ENCODE measurements at places on chromosomes 3 and 15. TPM values are rescaled to one million over a fixed set of nuclear protein-coding genes. Genes with fewer than 3 reads are reported as not detected.
A peak's percentile ranks its signal among the peaks of the same experiment; 100 is the strongest.

GRCh38 chr3:50433954-50434353 is 69.5 kb downstream of the CACNA2D2 start:
- H3K4me3 ChIP-seq = no peak overlapping the region
- H3K27ac ChIP-seq = no peak overlapping the region

- peaks cover 14% of the 10 kb centered on the region for H3K27me3 ChIP-seq
- no peak overlapping the region for H3K4me3 ChIP-seq
- no peaks in the 10 kb centered on the region for H3K36me3 ChIP-seq
- no peak overlapping the region for H3K27ac ChIP-seq
- no peaks in the 10 kb centered on the region for H3K4me1 ChIP-seq
These were observed 14.0 kb downstream of the IGDCC3 start for GRCh38 chr15:65363766-65364165.

DNA sequence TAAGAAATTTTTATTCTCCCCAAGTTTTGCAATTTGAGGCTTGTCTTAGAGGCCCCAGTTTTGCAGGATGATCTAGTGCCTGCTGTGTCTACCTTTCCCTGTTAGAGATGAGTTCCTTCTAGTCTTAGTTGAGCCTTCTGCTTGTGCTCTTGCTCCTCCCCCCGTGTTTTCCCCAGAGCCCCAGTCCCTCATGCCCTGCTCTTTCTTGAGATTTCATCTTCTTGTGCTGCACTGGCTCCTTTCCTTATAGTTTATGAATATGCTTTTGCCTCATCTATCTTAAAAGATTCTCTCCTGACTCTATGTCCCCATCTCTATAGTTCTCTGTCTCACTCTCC is 4.7 kb downstream of the GAP43 start:
- H3K4me3 ChIP-seq = no peak overlapping the region
- H3K4me1 ChIP-seq = peaks cover 9% of the 10 kb centered on the region
- no peak overlapping the region for H3K27ac ChIP-seq
- DNase-seq = no peak

DNA sequence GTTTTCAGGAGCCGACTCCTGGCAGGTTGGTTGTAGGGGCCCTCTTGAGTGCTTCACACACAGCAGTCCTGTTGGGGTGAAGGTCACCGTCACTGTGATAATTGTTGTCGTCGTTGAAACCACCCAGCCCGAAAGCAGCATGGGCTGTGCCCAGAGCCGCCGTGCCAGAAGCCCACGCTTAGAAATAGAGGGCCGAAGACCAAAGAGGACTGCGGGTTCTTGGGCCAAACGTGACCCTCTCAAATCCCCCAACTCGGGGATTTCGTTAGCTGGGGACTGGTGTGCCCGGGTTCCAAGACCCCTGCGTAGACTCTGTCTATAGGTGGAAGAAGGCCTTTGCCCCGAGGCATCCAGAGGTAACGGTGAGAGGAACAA is 7.5 kb upstream of the ADAMTS17 start:
- no peak overlapping the region for H3K27ac ChIP-seq
- H3K27me3 ChIP-seq = peaks cover 5% of the 10 kb centered on the region
- H3K36me3 ChIP-seq = no peaks in the 10 kb centered on the region

DNA sequence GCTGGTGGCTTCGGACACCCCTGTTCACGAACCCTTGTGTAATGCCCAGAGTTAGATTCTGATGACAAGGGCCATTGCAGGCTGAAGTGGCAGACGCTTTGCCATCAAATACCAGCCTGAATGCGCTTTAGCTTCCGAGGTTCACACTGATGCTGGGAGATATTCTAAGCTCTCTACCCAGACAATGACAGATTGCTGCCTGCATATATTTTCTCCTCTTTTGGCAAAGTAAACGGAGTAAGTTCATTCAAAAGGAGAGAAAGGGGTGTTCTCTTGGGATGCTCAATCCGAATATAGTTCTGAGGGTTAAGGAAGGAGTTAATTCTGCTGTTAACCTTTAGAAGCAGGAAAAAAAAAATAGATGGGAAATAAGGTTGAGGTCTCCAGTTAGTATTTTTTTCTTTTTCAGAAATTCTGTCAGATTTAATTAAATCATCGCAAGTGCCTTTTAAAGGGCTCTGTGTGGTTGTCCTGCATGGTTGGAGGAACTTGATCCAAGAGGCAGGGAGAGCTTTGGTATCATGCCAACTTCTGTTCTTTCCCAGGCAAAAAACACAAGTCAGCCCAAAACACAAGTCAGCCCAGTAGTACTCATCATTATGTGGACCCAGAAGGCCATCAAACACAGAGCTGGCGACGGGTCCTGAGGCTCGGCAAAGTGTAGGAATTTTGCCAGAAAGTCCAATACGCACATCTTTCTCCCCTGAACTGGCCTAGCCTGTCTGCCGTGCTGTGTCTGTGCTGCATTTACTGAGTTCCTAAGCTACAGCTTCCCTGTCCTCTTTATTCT is 70.9 kb upstream of the ST8SIA2 start:
- H3K27me3 ChIP-seq = peaks cover 2% of the 10 kb centered on the region
- no peak for DNase-seq
- no peaks in the 10 kb centered on the region for H3K36me3 ChIP-seq
- H3K27ac ChIP-seq = no peak overlapping the region
- H3K4me3 ChIP-seq = no peak overlapping the region

DNA sequence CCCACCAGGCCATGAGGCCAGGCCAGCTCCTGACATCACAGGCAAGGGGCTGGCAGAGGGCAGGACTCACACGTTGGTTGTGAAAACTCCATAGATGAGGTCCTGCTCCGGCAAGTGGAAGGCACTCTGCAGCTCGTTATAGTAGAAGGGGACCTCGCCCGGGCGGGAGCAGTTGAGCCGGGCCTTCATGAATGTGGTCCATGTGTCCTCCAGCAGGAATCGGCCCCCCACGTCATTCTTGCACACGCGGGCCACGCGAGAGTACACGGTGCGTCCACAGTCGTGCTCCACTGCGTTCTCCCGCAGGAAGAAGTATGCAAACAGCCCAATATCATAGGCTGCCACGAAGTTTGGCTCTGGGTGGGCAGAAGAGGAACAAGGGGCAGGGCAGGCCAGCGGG is 101.2 kb downstream of the SEMA5B start:
- no peak overlapping the region for H3K4me3 ChIP-seq
- H3K4me1 ChIP-seq = peaks cover 4% of the 10 kb centered on the region
- DNase-seq = no peak
- H3K36me3 ChIP-seq = no peaks in the 10 kb centered on the region

GRCh38 chr3:140145528-140145927 is 210.5 kb downstream of the CLSTN2 start:
- no peaks in the 10 kb centered on the region for H3K4me1 ChIP-seq
- H3K27me3 ChIP-seq = no peaks in the 10 kb centered on the region
- H3K4me3 ChIP-seq = no peak overlapping the region
- no peaks in the 10 kb centered on the region for H3K36me3 ChIP-seq
- no peak for DNase-seq

DNA sequence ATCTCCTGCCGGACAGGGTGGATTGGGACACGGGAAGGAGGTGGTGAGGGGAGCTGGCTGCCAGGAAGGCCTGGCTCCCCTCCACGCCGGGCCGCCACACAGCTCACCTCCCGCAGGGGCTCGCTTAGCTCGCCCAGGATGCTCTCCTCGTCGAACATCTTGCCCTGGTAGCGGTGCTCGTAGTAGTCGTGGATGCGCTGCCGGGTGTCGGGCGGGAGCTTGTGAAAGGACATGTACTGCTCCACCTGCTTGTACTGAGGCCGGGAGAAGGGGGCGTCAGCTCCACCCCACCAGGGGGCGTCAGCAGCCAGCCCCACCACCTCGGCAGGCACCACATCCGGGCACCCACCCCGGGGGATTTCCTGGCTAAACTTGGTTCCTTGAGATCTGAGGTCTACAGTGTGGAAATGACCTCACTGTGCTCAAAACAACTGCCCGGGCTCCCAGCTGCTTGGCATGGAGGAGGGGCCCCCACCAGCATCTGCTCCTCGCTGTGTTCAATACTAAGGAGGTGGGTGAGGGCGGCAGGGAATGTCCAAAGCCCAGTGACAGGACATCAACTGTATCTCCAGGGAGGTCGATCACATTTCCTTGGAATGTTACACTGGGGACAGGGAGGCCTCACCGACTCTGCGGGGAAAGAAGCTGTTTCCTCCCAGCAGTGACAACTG is 43.4 kb downstream of the HCN4 start:
- peak; percentile 30 for DNase-seq
- H3K4me1 ChIP-seq = peaks cover 2% of the 10 kb centered on the region
- H3K27ac ChIP-seq = no peak overlapping the region
- H3K4me3 ChIP-seq = no peak overlapping the region

- H3K36me3 ChIP-seq = no peaks in the 10 kb centered on the region
- no peak for DNase-seq
- no peak overlapping the region for H3K27ac ChIP-seq
- no peak overlapping the region for H3K4me3 ChIP-seq
- H3K27me3 ChIP-seq = no peaks in the 10 kb centered on the region
- no peaks in the 10 kb centered on the region for H3K4me1 ChIP-seq
These were observed 876.1 kb upstream of the CADM2 start for GRCh38 chr3:84082726-84083125.

DNA sequence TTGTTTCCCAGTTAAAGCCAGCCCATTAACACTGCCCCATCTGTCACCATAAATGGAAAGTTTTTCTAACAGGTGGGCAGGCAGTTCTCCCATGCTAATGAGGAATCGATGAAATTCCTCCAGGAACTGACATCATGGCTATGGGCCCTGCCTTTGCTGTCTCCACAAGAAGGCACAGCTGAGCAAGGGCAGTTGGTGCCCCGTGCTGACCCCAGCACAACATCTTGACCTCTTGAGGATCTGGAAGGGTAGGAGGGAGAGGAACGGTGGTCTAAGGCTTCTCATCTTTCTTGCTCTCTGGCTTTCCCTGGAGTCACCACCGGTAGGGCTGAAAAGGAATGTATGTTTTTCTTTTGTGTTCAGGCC is 46.7 kb downstream of the CHCHD6 start:
- no peak overlapping the region for H3K27ac ChIP-seq
- no peak overlapping the region for H3K4me3 ChIP-seq
- peaks cover 5% of the 10 kb centered on the region for H3K4me1 ChIP-seq
- no peak for DNase-seq
- H3K36me3 ChIP-seq = peaks cover 3% of the 10 kb centered on the region

- no peaks in the 10 kb centered on the region for H3K36me3 ChIP-seq
- H3K27ac ChIP-seq = no peak overlapping the region
- peaks cover 2% of the 10 kb centered on the region for H3K27me3 ChIP-seq
These were observed 301.7 kb upstream of the RORA start for GRCh38 chr15:61530769-61531168.

GRCh38 chr15:35827911-35828310 is 281.9 kb upstream of the DPH6 start:
- H3K27ac ChIP-seq = no peak overlapping the region
- H3K4me3 ChIP-seq = no peak overlapping the region
- no peaks in the 10 kb centered on the region for H3K4me1 ChIP-seq
- H3K36me3 ChIP-seq = no peaks in the 10 kb centered on the region
- no peak for DNase-seq

GRCh38 chr3:165538166-165538565 is 299.1 kb downstream of the BCHE start:
- no peaks in the 10 kb centered on the region for H3K27me3 ChIP-seq
- DNase-seq = no peak
- H3K4me3 ChIP-seq = no peak overlapping the region
- no peaks in the 10 kb centered on the region for H3K4me1 ChIP-seq

DNA sequence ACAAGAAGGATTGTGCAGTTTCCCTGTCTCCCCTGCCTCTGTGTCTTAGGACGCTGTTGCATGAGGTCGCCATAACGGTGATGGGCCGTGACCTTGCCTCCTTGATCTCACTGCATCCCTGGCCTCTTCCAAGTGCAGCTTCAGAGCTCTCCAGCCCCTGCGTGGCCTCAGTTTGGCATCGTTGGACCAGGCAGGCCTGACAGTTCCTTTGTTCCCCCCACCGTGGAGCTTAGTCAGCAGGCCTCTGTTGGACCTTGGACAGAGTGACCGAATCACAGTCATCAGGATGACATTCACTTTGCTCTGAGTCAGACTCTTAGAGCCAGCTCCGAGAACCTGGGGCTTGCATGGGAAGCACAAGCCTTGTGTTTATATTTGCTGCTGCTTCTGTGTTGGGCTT is 139.4 kb downstream of the OPA1 start:
- H3K4me3 ChIP-seq = no peak overlapping the region
- no peaks in the 10 kb centered on the region for H3K36me3 ChIP-seq
- no peak for DNase-seq
- H3K27me3 ChIP-seq = peaks cover 5% of the 10 kb centered on the region
- H3K4me1 ChIP-seq = no peaks in the 10 kb centered on the region

GRCh38 chr3:111070772-111071256 is 802 bp upstream of the NECTIN3 start:
- H3K27me3 ChIP-seq = peaks cover 20% of the 10 kb centered on the region
- H3K36me3 ChIP-seq = no peaks in the 10 kb centered on the region
- peaks cover 41% of the 10 kb centered on the region for H3K4me1 ChIP-seq
- H3K4me3 ChIP-seq = peak overlapping the region; percentile 91
- DNase-seq = peak; percentile 49

- H3K4me1 ChIP-seq = peaks cover 7% of the 10 kb centered on the region
- H3K36me3 ChIP-seq = no peaks in the 10 kb centered on the region
- no peaks in the 10 kb centered on the region for H3K27me3 ChIP-seq
- H3K4me3 ChIP-seq = no peak overlapping the region
- DNase-seq = no peak
- H3K27ac ChIP-seq = no peak overlapping the region
These were observed 20.7 kb upstream of the SNRPA1 start for GRCh38 chr15:101315736-101316135.

- H3K27me3 ChIP-seq = peaks cover 11% of the 10 kb centered on the region
- H3K4me3 ChIP-seq = no peak overlapping the region
- H3K36me3 ChIP-seq = peaks cover 5% of the 10 kb centered on the region
- DNase-seq = no peak
- H3K4me1 ChIP-seq = peaks cover 16% of the 10 kb centered on the region
- no peak overlapping the region for H3K27ac ChIP-seq
These were observed 13.1 kb upstream of the SLC27A2 start for GRCh38 chr15:50168783-50169411.

- peaks cover 12% of the 10 kb centered on the region for H3K4me1 ChIP-seq
- H3K36me3 ChIP-seq = no peaks in the 10 kb centered on the region
- no peak overlapping the region for H3K27ac ChIP-seq
- no peak for DNase-seq
These were observed 39.2 kb upstream of the HERC1 start for GRCh38 chr15:63872759-63873510.

GRCh38 chr3:196232154-196232881 is 16.0 kb downstream of the SLC51A start:
- peaks cover 11% of the 10 kb centered on the region for H3K4me1 ChIP-seq
- H3K4me3 ChIP-seq = no peak overlapping the region
- H3K27ac ChIP-seq = no peak overlapping the region
- H3K36me3 ChIP-seq = peaks cover 3% of the 10 kb centered on the region

The SAMMSON gene
- total RNA-seq = not detected

The MYO1E gene
- total RNA-seq = 5.1 TPM

The PIF1 gene
- total RNA-seq = 30.2 TPM

The TRH gene
- total RNA-seq = not detected

The VGLL3 gene
- total RNA-seq = not detected

The IL5RA gene
- total RNA-seq = 0.74 TPM

Data from activated CD4-positive, alpha-beta memory T cell treated with anti-CD3 and anti-CD28 coated beads for 36 hours (primary cell).